ENCODE measurements at places on chromosomes 4 and X.

- H3K4me1 ChIP-seq = no peaks in the 10 kb centered on the region
- no peaks in the 10 kb centered on the region for H3K27me3 ChIP-seq
- H3K4me3 ChIP-seq = no peak overlapping the region
- H3K36me3 ChIP-seq = no peaks in the 10 kb centered on the region
- no peak overlapping the region for H3K27ac ChIP-seq
Measured at GRCh38 chr4:960636-961350, 12.6 kb downstream of the DGKQ start.

- no peaks in the 10 kb centered on the region for H3K4me1 ChIP-seq
- H3K27me3 ChIP-seq = no peaks in the 10 kb centered on the region
- no peaks in the 10 kb centered on the region for H3K36me3 ChIP-seq
- no peak overlapping the region for H3K27ac ChIP-seq
Measured at GRCh38 chrX:25976683-25977310, 161.3 kb upstream of the MAGEB18 start.

GRCh38 chr4:7237873-7238272 lies 45.5 kb downstream of the SORCS2 start:
- no peak for DNase-seq
- no peak overlapping the region for H3K4me3 ChIP-seq
- no peak overlapping the region for H3K27ac ChIP-seq

GRCh38 chrX:154458116-154458953 lies at the start of gene PLXNA3:
TSS of gene PLXNA3 (plus strand) at chrX:154458281. CDS start at chrX:154460184, 1,903 bp downstream.
- DNase-seq = peak; percentile 62
- no peaks in the 10 kb centered on the region for H3K36me3 ChIP-seq
- no peaks in the 10 kb centered on the region for H3K4me1 ChIP-seq
- no peaks in the 10 kb centered on the region for H3K27me3 ChIP-seq
- peak within 1 kb of the TSS; percentile 50 for H3K4me3 ChIP-seq
- H3K27ac ChIP-seq = peak within 1 kb of the TSS; percentile 51

GRCh38 chr4:61921920-61922319 lies 721.8 kb downstream of the ADGRL3 start:
- no peaks in the 10 kb centered on the region for H3K27me3 ChIP-seq
- H3K4me3 ChIP-seq = no peak overlapping the region
- H3K4me1 ChIP-seq = no peaks in the 10 kb centered on the region
- DNase-seq = no peak
- H3K36me3 ChIP-seq = no peaks in the 10 kb centered on the region

DNA sequence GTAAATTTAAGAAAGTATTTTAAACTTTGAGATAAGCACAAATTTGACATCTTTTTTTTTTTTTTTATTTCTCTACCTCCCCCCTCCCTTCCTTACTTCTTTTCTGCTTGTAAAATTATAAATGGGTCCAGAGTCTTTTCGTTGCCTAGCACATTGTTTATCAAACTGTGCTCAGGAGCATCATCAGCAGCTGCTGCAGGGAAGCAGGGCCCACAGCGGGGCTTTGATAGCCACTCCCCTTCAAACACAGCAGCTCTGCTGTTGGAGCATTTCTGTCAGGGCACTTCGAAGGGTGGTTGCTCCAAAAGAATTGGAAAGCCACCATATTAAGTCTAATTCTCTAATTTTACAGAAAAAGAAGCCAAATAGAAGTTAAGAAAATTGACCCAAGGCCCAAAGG lies 588.3 kb downstream of the SPRY1 start:
- H3K27ac ChIP-seq = no peak overlapping the region
- peak; percentile 33 for DNase-seq
- H3K4me3 ChIP-seq = no peak overlapping the region
- H3K36me3 ChIP-seq = no peaks in the 10 kb centered on the region
- no peaks in the 10 kb centered on the region for H3K27me3 ChIP-seq

GRCh38 chrX:50913520-50913919 lies 3.0 kb downstream of the BMP15 start:
- H3K4me3 ChIP-seq = no peak overlapping the region
- H3K36me3 ChIP-seq = no peaks in the 10 kb centered on the region

DNA sequence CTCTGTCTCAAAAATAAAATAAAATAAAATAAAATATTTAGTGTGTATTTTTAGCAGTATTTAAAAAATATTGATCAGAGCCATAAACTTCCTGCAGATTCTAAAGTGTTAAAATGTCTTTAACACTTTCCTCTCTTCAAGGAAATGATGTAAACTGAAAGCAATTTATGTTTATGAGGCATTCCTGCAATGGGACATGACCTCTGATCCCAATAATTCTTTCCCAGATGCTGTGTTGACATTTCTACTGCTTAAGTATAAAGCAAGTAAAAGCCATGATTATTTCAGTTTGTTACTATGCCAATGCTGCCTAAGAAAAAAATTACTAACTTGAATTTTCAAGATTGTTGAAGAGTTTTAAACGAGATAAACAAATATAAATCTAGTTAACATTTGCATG lies 29.0 kb downstream of the COQ2 start:
- no peak overlapping the region for H3K4me3 ChIP-seq
- H3K27ac ChIP-seq = no peak overlapping the region
- no peaks in the 10 kb centered on the region for H3K27me3 ChIP-seq
- no peak for DNase-seq
- no peaks in the 10 kb centered on the region for H3K36me3 ChIP-seq

DNA sequence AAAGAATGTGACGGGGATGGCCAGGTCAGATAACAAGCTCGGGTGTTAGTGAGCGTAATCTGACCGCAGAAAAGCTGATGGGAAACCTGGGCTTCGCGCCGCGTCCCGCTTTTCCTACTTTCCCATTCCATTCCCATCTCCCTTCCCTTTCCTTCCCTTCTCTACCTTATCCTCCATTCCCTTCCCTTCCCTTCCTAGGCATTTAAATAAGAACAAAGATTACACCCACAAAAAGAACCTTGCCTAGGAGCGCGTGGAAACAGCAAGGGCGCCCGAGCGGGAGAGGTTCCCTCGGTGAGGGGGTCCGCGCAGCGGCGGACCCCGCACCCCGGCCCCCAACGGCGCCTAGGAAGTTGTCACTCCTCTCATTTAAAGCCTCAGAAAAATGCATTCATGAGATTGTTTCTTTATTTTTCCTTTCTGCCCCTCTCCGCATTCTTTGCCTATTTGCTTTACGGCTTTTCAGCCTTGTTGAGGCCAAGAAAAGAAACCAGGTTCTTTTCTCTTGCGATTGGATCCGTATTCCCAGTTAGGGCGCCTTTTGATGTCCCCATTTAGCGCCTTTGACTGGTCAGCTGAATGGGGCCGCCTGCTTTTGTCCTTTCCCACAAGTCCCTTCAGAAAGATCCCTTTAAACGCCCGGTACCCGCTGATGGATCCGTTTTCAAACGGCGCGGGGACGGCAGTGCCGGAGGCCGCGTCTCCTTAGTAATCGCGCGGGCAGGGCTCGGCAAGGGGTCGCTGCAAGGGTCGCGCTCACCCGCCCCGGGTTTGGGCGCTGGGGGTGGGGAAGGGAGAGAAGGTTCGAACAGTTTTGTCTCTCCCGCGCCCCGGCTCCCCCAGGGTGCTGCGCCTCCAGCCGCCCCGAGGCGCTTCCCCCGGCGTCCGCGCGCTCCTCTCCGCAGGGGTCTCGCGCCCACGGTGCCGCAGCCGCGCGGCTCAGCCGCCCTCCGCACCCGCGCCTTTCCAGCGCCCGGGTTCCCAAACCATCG lies 54.1 kb upstream of the TMEM33 start:
- H3K36me3 ChIP-seq = no peaks in the 10 kb centered on the region
- no peak for DNase-seq

Data from ovary (tissue), 10 donors.